ENCODE measurements at places on chromosomes 6 and 20. TPM values are rescaled to one million over a fixed set of nuclear protein-coding genes. Genes with fewer than 3 reads are reported as not detected.

DNA sequence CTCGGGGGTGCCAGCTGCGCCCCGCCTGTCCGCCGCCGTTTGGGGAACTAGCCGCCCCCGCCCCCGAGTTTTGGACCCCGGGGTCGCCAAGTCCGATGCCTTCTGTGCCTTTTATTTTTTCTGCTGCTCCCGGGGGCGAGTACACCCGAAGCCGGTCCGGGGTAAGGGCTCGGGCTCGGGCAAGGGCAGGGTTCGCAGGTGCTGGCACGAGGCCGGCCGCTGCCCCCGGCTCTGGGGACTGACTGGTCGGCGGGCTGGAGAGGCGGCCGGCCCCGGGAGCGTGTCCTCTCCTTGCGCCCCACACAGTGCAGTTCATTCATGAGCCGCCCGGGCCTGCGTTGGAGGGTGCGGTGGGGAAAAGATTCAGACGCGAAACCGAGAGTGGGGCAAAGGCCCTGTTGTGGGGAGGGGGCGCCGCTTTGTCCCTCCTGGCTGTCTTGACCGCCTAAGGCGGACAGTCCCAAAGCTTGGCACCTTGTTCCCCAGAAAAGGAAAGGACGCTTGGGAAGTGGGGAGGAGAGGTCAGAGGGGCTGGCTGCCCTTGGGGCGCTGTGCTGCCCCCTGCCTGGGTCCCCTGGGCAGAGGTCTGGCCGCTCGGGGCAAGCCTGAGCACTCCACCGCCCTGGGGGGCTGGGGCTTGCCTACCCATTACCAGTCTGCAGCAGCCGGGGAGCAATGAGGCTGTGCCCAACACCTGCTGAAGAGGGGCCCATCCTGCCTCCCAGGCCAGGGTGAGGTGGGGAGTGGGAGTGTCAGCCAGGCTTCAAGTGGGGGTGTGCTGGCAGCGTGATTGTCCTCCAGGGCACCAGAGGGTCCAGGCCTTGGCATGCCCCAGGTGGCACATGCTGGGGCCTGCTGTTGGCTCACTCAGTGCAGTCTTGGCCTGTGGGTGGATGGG, 915 bp downstream of the TMEM63B start:
- H3K4me3 ChIP-seq = peak overlapping the region; percentile 94
- DNase-seq = peak; percentile 39
- 0 out of 2 replicates have a peak, but pooled peaks cover 9% of the 10 kb centered on the region for H3K36me3 ChIP-seq

ZDHHC14 gene
- total RNA-seq = 5.6 TPM

FAM83B gene
- total RNA-seq = 15.6 TPM

GJA10 gene
- not detected for total RNA-seq
